ENCODE measurements at places on chromosomes 11 and 22.

DNA sequence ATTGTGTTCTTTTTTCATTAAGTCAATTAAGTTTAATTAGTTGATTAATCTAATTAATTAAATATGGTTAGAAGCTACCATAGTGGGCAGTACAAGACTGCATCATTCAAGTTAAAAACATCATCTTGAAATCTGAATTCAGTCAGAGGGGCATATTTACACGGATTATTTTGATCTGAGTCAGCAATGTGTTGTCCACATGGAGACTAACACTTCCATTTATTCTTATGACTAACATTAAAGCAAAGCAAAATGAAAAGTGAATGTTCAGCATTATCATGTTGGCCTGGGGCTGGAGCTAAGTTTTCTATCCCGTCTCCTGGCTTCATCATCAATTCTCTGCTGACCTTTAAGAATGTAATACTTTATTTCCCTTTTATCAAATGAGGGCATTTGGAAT is 17.3 kb downstream of the FLI1 start:
- no peaks in the 10 kb centered on the region for H3K36me3 ChIP-seq
- DNase-seq = no peak
- H3K4me1 ChIP-seq = peaks cover 3% of the 10 kb centered on the region
- no peak overlapping the region for H3K4me3 ChIP-seq

GRCh38 chr11:61416941-61417340 is 12.8 kb downstream of the CPSF7 start:
- H3K36me3 ChIP-seq = peaks cover 71% of the 10 kb centered on the region
- DNase-seq = no peak
- H3K27ac ChIP-seq = no peak overlapping the region
- H3K4me3 ChIP-seq = no peak overlapping the region

- H3K27me3 ChIP-seq = no peaks in the 10 kb centered on the region
- H3K4me1 ChIP-seq = no peaks in the 10 kb centered on the region
These were observed 8.2 kb upstream of the MAFF start for GRCh38 chr22:38193580-38193979.

GRCh38 chr11:110331626-110332025 is 35.2 kb upstream of the RDX start:
- DNase-seq = no peak
- peaks cover 7% of the 10 kb centered on the region for H3K4me1 ChIP-seq
- no peaks in the 10 kb centered on the region for H3K36me3 ChIP-seq
- no peak overlapping the region for H3K4me3 ChIP-seq
- no peak overlapping the region for H3K27ac ChIP-seq

GRCh38 chr22:34776817-34777216 is 289.1 kb upstream of the ISX start:
- no peaks in the 10 kb centered on the region for H3K36me3 ChIP-seq
- no peaks in the 10 kb centered on the region for H3K4me1 ChIP-seq
- no peak for DNase-seq

DNA sequence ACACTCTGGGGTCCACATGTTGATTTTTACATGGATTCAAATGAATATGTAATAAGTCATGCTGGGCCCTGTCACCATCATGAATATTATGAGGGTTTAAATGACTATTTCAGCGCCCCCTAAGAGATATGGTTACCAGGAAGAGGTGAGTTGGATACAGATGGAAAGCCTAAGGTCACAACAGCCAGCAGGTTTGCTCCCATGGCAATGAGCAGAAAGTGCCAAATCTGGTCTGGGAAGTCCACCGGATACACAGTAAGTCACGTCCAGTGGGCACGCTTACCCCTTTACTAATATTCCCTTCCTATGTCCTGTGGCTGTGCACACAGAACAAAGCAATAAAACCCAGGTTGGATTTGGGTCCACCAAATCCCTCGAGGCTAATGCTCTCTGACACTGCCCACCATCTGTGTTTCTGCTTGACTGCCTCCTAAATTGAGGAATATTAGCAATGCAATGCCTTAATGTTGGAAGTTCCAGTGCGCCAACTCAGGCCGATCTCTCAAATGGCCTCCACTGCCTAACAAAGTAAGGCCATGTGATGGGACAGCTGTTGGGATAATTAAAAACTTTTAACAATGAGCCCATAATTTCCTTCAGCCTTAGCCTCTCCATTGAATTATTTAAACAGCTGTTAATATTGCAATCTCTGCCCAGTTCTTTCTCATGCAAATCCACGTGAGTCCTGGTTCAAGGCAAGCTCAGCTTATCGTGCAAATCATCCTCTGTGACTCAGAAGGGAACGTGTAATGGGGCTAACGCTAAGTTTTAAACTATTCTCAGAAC is 97.6 kb downstream of the SLC1A2 start:
- no peaks in the 10 kb centered on the region for H3K36me3 ChIP-seq
- H3K4me1 ChIP-seq = no peaks in the 10 kb centered on the region
- H3K27ac ChIP-seq = peak overlapping the region; percentile 61
- H3K27me3 ChIP-seq = no peaks in the 10 kb centered on the region
- no peak overlapping the region for H3K4me3 ChIP-seq
- no peak for DNase-seq

GRCh38 chr11:124445646-124446150 is at the start of gene OR8B8:
OR8B8 (minus strand) TSS chr11:124445696; CDS start chr11:124441085, 4,611 bp downstream.
- DNase-seq = no peak
- H3K36me3 ChIP-seq = no peaks in the 10 kb centered on the region
- H3K27me3 ChIP-seq = no peaks in the 10 kb centered on the region

DNA sequence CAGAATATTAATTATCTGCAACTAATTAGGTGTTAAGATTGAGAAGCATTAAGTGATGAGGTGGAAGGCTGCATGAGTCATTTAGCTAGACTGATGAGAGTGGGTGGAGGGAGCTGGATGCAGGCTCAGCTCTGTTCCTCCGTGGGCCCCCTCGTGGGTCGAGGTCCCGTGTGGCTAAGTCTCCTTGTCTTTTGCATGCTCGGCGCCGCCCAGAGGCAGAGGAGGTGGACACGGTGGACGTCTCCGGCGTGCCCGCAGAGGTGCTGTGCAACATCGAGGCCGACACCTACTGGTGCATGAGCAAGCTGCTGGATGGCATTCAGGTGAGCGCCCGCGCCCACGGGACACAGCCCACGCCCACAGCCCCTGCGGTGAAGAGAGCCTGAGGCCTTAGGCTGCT is 211.6 kb downstream of the TBC1D22A start:
- H3K27me3 ChIP-seq = no peaks in the 10 kb centered on the region
- H3K36me3 ChIP-seq = peaks cover 49% of the 10 kb centered on the region
- DNase-seq = no peak
